ENCODE measurements at places on chromosomes 5 and 9. TPM values are rescaled to one million over a fixed set of nuclear protein-coding genes. Genes with fewer than 3 reads are reported as not detected.

GRCh38 chr5:58056546-58056945, 403.3 kb downstream of the PLK2 start:
- peak overlapping the region; percentile 15 for H3K27ac ChIP-seq
- DNase-seq = peak; percentile 81
- H3K36me3 ChIP-seq = no peaks in the 10 kb centered on the region
- no peak overlapping the region for H3K4me3 ChIP-seq

- H3K4me3 ChIP-seq = no peak overlapping the region
- DNase-seq = no peak
- no peaks in the 10 kb centered on the region for H3K4me1 ChIP-seq
- H3K36me3 ChIP-seq = no peaks in the 10 kb centered on the region
These were observed 538.5 kb upstream of the TUSC1 start for GRCh38 chr9:26216702-26217101.

- no peak overlapping the region for H3K4me3 ChIP-seq
- no peak overlapping the region for H3K27ac ChIP-seq
- H3K36me3 ChIP-seq = peaks cover 23% of the 10 kb centered on the region
- no peaks in the 10 kb centered on the region for H3K4me1 ChIP-seq
- DNase-seq = no peak
These were observed 75.6 kb downstream of the USP20 start for GRCh38 chr9:129910628-129911567.

- H3K36me3 ChIP-seq = no peaks in the 10 kb centered on the region
- H3K27me3 ChIP-seq = no peaks in the 10 kb centered on the region
- H3K4me3 ChIP-seq = no peak overlapping the region
- DNase-seq = peak; percentile 69
- H3K27ac ChIP-seq = peak overlapping the region; percentile 26
These were observed 42.1 kb upstream of the DAB2 start for GRCh38 chr5:39466846-39467245.

DNA sequence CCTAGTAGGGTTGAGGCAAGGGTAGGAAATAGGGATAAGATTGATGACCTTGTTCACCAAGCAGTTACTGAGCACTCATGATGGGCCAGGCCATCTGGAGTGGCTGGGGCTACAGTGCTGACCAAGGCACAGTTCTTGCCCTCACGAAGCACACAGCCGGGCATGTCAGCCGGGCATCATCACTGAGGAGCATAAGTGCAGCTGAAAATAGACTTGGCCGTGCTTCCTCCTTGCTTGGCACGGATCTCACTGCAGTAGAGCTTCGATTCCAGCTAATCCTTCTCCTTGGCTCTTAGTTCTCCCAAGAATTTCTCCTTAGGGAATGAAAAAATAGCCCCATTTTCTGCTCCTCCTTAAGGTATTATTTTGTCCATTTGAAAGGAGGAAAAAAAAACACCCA, 116.6 kb downstream of the NMUR2 start:
- H3K4me3 ChIP-seq = no peak overlapping the region
- H3K4me1 ChIP-seq = peaks cover 4% of the 10 kb centered on the region
- peak; percentile 21 for DNase-seq
- no peaks in the 10 kb centered on the region for H3K27me3 ChIP-seq
- no peak overlapping the region for H3K27ac ChIP-seq

DNA sequence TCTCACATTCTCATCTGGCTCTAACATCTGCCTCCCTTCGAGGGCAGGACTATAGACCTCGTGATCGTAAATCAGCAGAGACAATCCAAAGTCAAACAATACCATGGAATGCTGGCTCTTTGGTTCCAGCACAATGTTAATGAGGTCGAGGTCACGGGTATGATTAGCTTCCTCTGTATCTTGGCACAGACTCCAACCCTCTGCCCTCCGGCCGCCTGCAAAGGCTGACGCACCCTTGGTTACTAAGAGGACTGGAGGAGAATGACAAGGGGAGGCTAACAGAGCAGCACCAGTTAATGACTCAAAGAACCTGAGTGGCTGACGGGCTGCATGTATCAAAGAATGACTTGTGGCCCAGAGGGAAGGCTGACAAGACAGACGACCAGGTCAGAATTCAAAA, 10.1 kb downstream of the LHFPL2 start:
- H3K27me3 ChIP-seq = no peaks in the 10 kb centered on the region
- DNase-seq = peak; percentile 76
- peaks cover 43% of the 10 kb centered on the region for H3K4me1 ChIP-seq
- peak overlapping the region; percentile 73 for H3K27ac ChIP-seq
- H3K4me3 ChIP-seq = no peak overlapping the region
- peaks cover 6% of the 10 kb centered on the region for H3K36me3 ChIP-seq

DNA sequence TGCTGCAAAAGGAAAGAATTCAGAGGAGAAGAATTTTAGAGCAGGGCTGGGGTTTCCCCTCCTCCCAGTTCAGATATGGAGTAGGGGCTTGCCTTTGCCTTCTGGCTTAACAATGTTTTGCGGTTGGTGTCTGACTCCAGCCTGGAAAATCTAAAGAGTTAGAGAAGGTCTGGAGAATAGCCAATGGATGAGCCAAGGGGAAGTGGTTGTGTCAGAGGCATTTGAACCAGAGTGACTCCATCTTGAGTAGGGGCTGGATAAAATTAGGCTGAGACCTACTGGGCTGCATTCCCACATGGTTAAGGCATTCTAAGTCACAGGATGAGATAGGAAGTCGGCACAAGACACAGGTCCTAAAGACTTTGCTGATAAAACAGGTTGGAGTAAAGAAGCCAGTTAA, 133.7 kb downstream of the DIRAS2 start:
- H3K27ac ChIP-seq = no peak overlapping the region
- H3K4me3 ChIP-seq = no peak overlapping the region
- no peak for DNase-seq
- no peaks in the 10 kb centered on the region for H3K36me3 ChIP-seq
- no peaks in the 10 kb centered on the region for H3K4me1 ChIP-seq
- H3K27me3 ChIP-seq = no peaks in the 10 kb centered on the region

DNA sequence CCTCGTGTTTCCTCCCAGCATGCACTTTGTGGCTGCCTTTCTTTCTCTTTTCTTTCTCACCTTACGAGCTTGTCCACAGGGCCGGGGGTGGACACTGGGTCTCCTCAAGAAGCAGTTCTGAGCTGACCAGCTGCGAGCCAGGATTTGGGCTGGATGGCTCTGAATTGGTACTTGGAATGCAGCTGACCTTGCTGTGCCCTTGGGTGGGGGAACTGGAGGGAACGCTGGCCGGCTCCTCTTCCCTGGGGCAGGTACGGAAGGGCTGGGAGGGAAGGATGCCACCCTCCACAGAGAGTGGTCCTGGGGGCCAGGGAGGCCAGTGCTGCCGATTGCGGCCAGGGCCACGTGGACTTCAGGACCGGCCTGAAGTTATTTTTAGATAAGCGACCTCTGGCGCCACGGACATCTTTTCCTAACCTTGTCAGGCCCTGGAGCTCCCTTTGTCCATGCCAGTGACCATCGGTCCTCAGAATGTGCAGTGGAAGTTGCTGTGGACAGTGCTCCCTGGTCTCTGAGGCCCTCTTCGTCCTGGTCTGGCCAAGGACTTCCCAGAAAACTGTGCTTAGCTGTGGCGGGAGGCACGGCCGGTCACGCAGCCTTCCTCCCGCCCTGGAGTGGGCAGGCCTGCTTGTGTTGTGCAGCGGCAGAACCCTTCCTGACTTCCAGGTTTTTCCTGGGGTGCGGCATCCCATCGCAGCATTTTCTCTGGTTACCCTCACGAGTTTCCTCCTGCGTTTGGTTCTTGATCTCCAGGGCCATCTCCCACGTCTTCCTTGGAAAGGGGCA, 13.5 kb upstream of the AHRR start:
- DNase-seq = no peak
- peaks cover 4% of the 10 kb centered on the region for H3K4me1 ChIP-seq
- H3K27ac ChIP-seq = no peak overlapping the region
- H3K36me3 ChIP-seq = peaks cover 37% of the 10 kb centered on the region

- no peak overlapping the region for H3K27ac ChIP-seq
- no peaks in the 10 kb centered on the region for H3K4me1 ChIP-seq
- peaks cover 43% of the 10 kb centered on the region for H3K27me3 ChIP-seq
- no peaks in the 10 kb centered on the region for H3K36me3 ChIP-seq
- H3K4me3 ChIP-seq = no peak overlapping the region
These were observed 7.0 kb downstream of the GRIN1 start for GRCh38 chr9:137145731-137146526.

DNA sequence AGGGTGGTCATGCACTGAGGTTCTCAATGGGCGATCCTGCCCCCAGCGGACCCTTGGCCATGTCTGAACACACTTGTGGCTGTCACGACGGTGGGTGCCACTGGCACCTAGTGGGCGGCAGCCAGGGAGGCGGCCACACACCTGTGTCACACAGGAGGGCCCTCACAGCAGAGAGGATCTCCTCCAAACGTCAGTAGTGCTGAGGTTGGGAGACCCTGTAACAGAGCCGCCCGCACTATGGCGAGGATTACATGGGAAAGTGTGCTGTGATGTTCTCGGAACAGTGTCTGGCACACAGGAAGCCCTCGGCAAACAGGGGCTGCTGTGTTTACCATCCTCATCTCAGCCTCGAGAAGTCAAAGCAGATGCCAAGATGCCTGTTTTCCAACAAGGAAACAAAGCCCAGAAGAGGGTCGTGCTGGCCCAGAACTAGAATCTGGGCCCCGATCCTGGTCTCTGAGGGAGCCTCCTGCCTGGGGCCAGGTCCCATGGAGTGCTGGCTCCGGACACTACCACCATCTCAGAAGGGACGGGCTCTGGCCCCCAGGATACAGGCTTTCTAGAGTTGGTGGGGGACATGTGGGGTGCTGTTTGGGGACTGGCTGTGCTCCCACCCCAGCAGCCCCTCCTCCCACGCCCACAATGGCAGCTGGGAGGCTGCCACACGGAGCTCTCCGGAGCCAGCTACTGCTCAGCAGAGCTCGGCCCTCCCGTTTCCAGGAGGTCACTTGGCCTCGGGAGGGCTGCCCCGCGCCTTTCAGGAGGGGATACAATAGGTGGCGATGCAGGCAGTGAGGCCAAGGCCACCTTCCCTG, 48.2 kb downstream of the DBH start:
- no peaks in the 10 kb centered on the region for H3K36me3 ChIP-seq
- no peak overlapping the region for H3K4me3 ChIP-seq
- DNase-seq = peak; percentile 41
- H3K27ac ChIP-seq = peak overlapping the region; percentile 55
- peaks cover 52% of the 10 kb centered on the region for H3K4me1 ChIP-seq
- H3K27me3 ChIP-seq = no peaks in the 10 kb centered on the region

GRCh38 chr5:119895066-119895465, 265.7 kb downstream of the FAM170A start:
- DNase-seq = no peak
- no peaks in the 10 kb centered on the region for H3K36me3 ChIP-seq
- no peak overlapping the region for H3K27ac ChIP-seq
- no peak overlapping the region for H3K4me3 ChIP-seq

DNA sequence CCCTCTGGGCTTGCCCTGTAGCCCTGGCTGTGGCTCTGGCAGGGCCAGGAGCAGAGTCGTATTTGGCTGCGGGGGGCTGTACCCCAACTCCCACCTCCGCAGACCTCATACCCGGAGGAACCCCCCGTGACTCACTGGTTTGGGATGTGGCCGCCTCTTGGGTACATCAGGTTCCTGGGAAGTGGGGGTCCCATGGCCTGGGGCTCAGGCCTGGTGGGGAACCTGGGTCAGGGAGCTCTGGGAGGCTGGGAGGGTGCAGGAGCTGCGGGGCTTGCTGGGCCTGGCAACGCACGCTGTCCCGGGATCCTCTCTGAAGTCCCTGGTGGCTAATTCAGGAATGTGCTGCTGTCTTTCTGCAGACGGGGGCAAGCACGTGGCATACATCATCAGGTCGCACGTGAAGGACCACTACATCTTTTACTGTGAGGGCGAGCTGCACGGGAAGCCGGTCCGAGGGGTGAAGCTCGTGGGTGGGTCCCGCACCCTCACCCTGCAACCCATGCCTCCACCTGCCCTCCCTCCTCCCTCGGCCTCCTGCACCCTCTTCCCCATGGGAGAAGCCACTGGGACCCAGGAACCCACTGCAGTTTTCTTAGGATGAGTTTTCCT, 2.4 kb downstream of the LCN1 start:
- H3K4me3 ChIP-seq = no peak overlapping the region
- no peak for DNase-seq
- peaks cover 2% of the 10 kb centered on the region for H3K27me3 ChIP-seq
- H3K36me3 ChIP-seq = no peaks in the 10 kb centered on the region
- no peak overlapping the region for H3K27ac ChIP-seq

DNA sequence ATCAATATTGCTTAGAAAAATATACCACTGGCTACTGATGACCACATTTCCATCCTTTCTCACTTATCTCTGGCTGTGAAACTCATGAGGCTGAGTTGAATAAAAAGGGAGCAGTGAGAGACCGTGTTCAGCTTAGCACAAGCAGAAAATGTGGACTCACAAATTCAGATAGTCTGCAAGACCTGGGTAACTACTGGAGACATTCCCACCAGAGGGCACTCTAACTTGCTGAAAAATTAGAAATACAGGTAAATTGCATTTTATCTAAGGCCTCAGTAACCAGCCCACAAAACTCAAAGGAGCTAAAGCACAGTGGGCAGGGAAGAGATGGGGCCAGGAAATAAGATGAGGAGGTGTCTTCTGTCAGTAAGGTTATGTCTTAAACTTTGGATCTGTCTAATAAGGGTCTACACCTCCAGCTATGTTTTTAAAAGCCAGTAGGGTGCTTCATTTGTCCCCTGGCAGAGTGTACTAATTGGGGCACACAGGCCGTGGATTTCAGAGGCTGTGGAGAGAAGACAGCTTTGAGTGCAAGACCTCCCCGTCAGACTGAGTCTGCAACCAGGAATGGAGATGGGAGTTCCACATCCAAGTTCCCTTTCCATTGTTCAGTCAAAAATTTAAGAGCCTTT, 8.7 kb upstream of the NDUFB6 start:
- peak; percentile 56 for DNase-seq
- peaks cover 5% of the 10 kb centered on the region for H3K27me3 ChIP-seq
- H3K36me3 ChIP-seq = no peaks in the 10 kb centered on the region

GRCh38 chr5:115600766-115601165, 1.5 kb downstream of the TICAM2 start:
- H3K36me3 ChIP-seq = peaks cover 8% of the 10 kb centered on the region
- peaks cover 20% of the 10 kb centered on the region for H3K4me1 ChIP-seq
- H3K27ac ChIP-seq = no peak overlapping the region

DNA sequence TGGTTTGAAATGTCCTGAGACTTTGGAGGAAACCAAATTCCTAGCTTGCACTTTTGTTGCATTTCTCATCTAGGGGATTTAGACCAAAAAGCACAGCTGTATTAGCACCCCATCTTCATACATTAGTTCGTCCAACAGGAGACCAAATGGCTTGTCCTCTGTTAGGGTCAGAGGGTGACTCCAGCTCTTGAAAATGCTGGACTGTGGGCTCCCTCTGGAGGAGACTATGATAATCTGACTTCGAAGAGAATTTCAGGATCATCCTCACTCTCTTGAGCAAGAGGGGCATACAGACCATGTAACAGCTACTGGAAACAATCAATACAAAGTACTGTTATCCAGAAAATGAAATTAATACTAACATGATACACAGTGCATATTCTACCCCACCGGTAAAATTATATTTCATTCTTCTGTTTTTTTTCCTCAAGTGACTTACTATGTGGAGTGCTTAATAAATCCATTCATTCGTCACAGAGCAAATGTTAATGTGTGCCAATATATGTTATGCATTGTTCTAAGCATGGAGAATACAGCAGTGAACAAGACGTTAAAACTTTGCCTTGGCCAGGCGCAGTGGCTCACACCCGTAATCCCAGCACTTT, 63.7 kb upstream of the PPP2CA start:
- H3K27me3 ChIP-seq = no peaks in the 10 kb centered on the region
- H3K4me3 ChIP-seq = no peak overlapping the region
- H3K27ac ChIP-seq = no peak overlapping the region
- peak; percentile 80 for DNase-seq

GRCh38 chr5:21711866-21712758, 1141.0 kb downstream of the CDH12 start:
- no peaks in the 10 kb centered on the region for H3K27me3 ChIP-seq
- no peak overlapping the region for H3K27ac ChIP-seq
- H3K36me3 ChIP-seq = no peaks in the 10 kb centered on the region
- no peak overlapping the region for H3K4me3 ChIP-seq

RPL12 gene
- total RNA-seq = 2,837 TPM

COL15A1 gene
- 186 TPM for total RNA-seq

SLC12A2 gene
- 26.5 TPM for total RNA-seq

ALDH7A1 gene
- 22.7 TPM for total RNA-seq

Measured in muscle of leg (tissue), 16 donors.